Stimulated activated CD4-positive, alpha-beta T cell treated with anti-CD3 and anti-CD28 coated beads, Interleukin-12 subunit alpha, Interleukin-12 subunit beta, amount 100 ng/mL, for 4 hours (primary cell): ENCODE measurements at places on chromosomes 5 and 9.

GRCh38 chr9:131676431-131676972 is 63.4 kb downstream of the RAPGEF1 start:
- no peak for DNase-seq

- no peak for DNase-seq
These were observed 45.2 kb downstream of the AHRR start for GRCh38 chr5:366541-367357.

DNA sequence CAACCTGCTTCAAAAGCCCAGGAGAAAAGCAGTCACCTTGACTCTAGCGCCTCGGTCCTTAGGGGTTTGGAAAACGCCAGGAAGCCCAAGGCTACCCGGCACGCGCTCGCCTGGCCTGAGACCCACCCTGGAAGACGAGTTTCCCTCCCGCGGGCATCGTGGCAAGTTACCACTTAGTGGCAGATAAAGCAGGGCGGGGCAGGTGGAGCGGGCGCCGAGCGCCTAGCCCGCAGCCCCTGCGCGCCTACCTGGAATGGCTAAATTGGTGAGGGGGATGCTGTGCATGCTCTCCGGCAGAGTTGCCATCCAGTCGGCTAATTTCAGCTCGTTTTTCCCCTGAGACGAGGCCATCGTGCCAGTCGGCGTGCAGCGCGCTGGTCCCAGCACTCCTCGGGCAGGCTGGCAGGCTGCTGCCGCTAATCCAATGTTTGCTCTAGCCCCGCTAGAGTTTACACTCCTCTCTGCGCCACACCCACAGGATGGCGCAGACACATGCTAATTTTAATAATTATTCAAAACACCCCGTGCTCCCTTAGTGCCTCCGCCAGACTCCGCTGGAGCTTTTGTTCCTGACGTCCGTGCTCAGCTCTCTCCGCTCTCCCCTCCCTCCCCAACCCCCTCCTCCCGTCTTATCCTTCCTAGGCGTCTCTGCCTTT is at the start of gene PLCXD3:
PLCXD3 (minus strand) TSS at position 426 of the 656 bp plus-strand sequence; CDS start at position 351, 75 bp downstream.
- DNase-seq, result no peak

DNA sequence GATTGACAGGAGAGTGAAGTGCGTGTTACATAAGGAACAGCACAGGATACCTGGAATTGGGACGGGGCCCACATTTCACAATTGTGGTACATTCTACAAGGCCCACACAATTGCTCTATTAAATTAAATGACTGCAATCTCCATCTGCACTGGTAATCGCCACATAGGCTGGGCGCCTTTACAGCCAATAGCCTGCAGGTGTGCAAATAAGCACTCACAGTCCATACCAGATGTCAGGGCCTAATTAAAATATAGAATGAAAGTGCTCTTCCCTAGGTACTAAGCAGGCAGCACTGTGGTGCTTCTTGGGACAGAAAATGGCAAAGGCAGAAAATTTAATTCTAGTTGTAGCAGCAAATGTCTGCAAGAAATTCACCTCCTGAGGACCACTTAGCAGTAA is 82.7 kb downstream of the ATP10B start:
- DNase-seq, result no peak

- no peak for DNase-seq
These were observed 130.3 kb downstream of the PAX5 start for GRCh38 chr9:36903541-36904435.

DNA sequence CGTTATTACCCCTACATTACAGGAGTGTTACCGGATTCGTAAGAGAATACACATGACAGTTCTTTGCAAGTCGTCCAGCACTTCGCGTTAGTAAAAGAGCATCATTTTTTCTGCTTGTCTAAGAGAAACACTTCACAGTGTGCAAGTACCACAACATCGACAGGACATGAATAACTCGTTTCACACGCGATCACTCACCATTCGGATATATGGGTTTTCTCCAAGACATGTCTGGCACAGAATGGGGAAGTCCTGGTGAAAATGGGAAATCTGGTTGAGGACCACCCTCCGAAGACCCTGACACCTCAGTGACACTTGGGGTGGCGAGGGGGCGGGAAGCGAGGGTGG is 642 bp downstream of the RBM22 start:
- DNase-seq, result no peak

GRCh38 chr5:175554296-175554695 is 75.9 kb downstream of the SFXN1 start:
- no peak for DNase-seq

GRCh38 chr5:180522330-180522729 is 28.2 kb downstream of the CNOT6 start:
- no peak for DNase-seq

DNA sequence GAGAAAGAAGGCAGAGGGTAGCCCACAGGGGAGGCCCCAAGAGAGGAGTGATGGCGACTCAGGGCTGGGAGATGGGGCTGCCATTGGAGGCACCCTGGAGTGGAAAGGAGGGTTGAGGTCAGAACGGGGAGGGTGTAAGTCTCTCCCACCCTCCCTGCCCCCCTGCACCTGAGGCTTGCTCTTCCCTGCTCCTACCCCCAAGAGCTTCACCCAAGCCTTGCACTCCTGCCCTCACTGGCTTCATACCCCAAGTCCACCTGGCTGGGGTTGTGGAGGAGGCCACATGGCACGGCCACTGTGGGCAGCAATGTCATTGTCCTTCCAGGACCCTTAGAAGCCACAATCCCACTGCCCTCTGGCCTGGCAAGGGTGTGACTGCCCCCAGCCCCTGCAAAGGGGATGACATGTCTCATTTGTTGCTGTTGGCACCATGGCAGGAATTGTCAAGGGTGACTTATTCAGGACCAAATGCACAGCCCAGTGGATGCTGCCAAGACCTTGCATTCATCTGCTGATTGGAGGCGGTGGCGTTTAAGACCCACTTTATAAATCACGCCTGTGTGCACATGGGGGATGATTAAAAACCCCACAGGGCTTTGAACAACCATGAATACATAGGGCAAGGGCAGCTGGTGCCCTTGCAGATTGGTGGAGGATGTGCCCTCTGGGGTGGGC is 47.6 kb upstream of the RNU6ATAC start:
- DNase-seq, result no peak

- no peak for DNase-seq
These were observed 19.1 kb upstream of the MVB12B start for GRCh38 chr9:126307322-126308061.

GRCh38 chr5:126339215-126339805 is 83.9 kb upstream of the GRAMD2B start:
- no peak for DNase-seq

GRCh38 chr5:97224112-97224750 is 41.2 kb upstream of the RIOK2 start:
- no peak for DNase-seq

GRCh38 chr5:57366744-57367143 is 115.9 kb downstream of the ACTBL2 start:
- DNase-seq, result no peak

GRCh38 chr5:180636403-180637075 is 12.9 kb downstream of the FLT4 start:
- no peak for DNase-seq

GRCh38 chr5:59357381-59357977 is 536.0 kb downstream of the PDE4D start:
- DNase-seq, result no peak

GRCh38 chr9:107239474-107239873 is 43.6 kb upstream of the RAD23B start:
- DNase-seq, result no peak

- no peak for DNase-seq
These were observed 30.5 kb downstream of the PTCH1 start for GRCh38 chr9:95486318-95486717.

DNA sequence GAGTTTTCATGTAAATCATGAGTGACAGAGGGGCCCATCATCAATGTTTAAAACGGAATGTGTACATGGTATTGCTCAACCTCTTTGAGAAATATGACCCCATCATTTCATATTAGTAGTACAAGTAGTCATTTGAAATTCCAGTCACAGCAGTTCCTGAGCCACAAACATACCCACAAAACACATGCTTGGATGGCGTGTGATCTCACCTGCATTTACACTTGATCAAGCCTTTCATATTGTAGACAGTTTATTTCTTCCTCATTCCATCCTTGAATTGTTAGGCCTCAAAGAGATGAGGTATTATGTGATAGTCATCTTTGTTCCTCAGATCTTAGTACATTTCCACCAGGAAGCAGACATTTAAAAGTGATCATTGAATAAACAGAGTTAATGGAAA is 96.8 kb upstream of the TAS2R1 start:
- no peak for DNase-seq

GRCh38 chr5:146059460-146060220 is 45.7 kb downstream of the PLAC8L1 start:
- no peak for DNase-seq

DNA sequence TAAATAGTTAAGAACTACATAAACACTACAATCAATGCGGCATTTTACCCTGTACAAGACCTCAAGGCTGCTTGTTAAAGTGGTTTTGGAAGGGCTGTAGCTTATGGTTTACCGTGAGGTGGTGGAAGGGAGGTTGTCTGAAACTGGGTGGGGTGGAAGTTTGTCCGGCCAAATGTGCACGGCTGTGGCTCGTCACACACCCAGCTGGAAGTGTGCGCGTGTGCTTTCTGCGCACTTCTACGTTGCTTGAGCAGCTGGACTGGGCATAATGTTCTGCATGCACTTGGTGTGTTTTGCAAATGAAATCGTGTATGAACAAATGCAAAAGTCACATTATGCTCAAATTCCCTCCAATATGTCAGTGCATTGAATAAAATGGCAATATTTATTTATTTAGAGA is 17.4 kb upstream of the FLT4 start:
- DNase-seq, result no peak

DNA sequence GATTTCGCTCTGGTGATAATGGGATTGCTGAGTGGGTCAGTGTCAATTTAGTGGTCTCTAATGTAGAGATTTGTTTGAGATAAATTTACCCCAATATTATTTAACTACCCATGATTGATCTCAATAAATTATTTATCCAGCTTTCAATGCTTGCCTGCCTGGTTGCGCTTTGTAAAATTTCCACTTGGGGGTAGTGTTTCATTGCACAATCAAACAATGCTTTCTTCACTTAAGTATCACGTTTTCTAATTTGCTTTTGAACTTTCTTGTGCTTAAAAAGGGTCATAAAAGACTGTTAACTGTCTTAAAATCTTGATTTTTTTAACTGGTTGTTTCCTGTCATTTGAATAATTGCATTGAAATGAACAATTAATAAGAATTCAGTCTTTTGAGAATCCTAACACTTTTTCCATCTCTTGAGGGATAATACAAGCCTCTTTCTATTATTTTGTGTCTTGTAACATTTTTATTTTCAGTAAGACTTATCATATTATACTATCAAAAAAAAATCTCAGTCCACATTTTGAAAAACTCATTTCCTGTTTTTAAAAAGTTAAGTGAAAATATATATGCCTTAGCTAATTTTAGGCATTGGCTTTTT is 18.7 kb downstream of the HSD17B4 start:
- no peak for DNase-seq

DNA sequence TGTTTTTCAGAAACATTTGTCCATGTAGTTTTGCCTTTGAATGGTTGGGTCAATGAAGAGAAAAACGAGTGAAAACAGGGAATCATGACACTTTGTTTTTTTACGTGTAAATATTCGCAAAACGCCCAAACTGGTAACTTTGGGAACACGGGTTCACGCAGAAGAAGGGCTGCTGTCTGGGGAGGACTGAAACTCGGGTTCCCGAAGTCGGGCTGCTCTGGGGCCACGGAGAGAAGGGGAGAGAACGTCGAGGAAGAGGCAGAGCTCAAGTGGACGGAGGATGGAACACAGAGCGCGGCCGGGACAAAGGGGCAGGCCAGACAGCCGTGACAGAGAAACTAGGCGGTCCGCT is 478 bp upstream of the SETD9 start:
- no peak for DNase-seq

- DNase-seq, result no peak
These were observed 154.9 kb downstream of the KCTD16 start for GRCh38 chr5:144325532-144325931.

GRCh38 chr5:36491856-36492255 is 114.5 kb upstream of the SLC1A3 start:
- DNase-seq, result no peak

DNA sequence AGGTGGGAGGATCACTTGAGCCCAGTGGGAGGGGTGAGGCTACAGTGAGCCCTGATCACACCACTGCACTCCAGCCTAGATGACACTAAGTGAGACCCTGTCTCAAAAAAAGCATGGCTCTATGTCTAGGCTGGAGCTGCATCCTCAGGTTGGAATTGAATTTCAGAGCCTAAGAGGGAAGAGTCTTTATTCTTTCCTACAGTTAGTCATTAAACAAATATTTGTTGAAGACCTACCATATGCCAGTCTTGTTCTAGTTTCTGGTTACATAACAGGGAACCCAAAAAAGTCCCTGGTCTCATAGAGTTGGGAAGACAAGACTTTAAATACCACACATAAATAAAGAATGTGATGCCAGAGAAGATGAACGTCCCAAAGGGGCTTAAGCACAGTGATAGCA is 6.9 kb upstream of the GRPEL2 start:
- DNase-seq, result no peak

DNA sequence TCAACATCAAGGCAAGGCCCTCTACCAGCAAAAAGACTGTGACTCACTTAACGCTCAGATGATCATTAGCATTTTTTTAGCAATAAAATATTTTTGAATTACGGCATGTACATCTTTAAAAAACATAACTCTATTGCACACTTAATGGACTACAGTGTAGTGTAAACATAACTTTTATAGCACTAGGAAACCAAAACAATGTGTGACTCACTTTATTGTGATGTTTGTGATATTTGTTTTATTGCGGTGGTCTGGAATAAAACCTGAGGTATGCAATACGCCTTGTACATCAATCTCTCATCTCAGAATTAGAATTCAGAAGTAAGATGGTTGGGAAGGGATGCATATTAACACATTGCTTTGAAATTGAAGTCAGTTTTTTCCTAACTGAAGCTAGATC is 106.9 kb upstream of the PTCH1 start:
- no peak for DNase-seq

DNA sequence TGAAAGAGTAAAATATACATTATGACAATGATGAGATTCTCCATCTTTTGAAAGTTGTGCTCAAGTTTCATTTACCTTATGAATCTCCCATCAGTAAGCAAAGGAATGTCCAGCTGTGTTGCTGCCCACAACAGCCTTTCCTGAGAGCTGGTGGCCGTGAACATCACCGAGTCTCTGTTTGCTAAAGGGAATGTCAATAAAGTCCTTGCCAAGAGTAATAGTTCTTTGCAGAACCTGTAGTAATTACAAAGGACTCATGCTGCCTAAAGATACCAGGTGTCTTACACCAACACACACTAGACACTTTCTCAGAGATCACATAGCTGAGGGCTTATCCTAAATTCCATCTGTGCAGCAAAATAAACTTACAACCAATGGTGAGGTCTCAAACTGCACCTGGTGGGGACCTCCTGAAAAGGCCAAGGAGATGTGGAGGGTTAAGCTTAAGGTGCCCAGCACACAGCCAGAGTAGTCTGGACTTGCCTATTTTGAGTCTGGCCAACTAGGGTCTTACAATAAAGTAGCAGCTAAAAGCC is 111.1 kb upstream of the DAPK1 start:
- DNase-seq, result no peak

GRCh38 chr9:90826326-90827020 is 24.9 kb downstream of the SYK start:
- no peak for DNase-seq

DNA sequence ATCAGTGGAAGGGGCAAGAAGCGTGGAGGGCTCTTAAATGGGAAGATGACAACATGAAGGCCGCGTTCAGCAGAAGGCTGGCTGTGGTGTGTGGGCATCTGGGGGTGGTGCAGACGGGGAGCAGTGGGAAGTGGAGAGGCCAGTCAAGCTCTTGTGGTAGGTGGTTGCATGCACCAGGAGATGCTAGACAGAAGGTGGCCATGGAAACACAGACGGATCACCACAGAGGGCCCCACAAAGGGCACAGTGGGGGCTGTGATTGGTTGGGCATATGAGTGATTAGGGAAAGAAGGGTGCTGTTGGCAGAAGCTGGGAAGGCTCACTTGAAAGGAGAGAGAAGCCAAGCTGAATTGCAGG is 14.7 kb downstream of the MTMR12 start:
- DNase-seq, result no peak
